Right renal cortex interstitium (tissue), 3 donors: ENCODE measurements at places on chromosomes 7 and 10. TPM values are rescaled to one million over a fixed set of nuclear protein-coding genes. Genes with fewer than 3 reads are reported as not detected.

GRCh38 chr7:16754856-16755317 is 1.3 kb downstream of the TSPAN13 start:
- DNase-seq, result no peak

DNA sequence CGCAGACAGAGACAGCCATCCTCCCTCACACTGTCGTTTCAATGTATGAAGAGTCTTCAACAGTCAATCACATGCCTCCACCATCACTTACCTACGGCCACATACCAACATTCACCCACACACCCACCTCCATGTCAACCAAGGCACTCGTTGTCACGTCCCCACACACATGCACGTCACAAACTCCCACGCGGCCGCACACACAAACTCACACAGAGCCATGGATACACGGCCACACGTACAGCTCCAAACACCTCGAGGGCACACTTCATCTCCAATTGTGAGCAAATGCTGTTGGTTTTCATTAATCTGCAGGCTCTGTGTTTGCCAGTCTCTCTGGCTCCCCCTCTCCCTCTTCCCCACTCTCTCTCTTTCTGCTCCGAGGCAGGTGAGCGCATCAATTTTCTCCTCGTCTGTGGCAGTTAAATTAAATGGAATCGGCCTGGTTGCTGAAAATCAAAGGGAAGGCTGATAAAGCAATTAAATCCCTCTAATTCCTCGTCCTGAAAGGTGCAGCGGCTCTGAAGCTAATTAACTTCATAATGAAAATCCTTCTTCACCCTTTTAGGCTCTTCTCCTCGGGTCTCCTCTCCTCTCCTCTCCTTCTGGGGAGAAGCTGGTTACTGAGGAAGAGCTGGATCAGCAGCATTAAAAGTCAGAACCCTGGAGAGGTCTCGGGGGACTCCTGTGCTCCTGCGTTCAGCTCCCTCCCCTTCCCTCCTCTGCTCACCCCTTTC is 53.8 kb upstream of the SLF2 start:
- DNase-seq, result no peak

- no peak for DNase-seq
Observed at GRCh38 chr7:20340839-20341238, 10.1 kb downstream of the ITGB8 start.

- DNase-seq, result peak; percentile 67
Observed at GRCh38 chr7:75565132-75565837, 73.2 kb downstream of the SPDYE5 start.

DNA sequence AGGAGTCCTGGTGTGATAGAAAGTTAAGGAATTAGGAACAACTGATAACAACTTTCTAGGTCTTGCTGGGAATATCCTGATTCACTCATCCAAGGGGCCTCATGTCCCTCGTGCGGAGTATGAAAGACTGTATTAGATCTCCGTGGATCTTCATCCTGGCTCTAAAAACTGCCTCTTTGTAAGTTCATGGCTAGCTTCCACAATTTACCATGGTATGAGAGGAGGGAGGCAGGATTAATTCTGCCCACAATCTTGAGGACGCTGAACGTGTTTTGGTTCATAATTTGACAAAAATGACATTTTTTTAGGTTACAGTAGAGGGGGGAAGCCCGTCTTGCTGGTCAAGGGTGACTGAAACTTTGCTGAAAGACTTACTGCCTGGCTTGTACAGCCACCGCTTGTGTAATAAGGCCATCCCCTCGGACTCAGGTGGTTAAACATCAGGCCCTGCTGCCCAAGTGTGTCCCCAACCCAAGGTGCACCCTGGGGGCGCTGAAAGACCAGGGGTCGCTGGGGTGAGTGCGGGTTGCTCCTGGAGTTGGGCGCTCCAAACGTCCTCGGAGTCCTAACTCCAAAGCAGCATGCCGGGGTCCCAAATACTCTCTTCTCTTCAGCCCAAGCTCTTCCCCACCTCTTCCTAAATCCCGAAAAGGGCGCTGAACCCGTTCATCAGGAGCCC is 733 bp downstream of the HIBADH start:
- DNase-seq, result peak; percentile 50

DNA sequence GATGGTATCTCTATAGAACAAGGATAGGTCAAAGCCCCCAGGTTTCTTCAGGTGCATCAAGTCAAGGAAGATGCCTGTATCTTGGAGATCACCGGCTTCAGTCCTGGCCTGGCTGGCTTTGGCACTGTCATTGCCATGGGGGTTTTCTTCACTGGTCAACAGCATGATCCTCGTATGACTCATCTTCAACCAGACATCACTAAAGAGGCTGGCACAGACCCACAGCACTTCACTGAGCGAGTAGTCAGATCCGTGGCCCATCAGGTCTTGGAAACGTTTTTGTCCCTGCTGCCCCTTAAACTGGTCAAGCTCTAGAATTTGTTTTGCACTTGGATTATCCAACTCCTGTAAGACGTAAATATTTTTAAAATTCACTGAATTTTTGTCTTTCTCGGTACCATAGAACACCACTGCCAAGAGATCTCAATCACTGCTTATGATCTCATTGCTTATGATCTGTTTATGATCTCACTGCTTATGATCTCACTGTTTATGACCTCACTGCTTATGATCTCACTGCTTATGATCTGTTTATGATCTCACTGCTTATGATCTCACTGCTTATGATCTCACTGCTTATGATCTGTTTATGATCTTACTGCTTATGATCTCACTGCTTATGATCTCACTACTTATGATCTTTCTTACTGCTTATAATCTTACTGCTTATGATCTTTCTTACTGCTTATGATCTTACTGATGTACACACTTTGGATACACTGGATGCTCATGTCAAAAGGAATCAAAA is 135.2 kb downstream of the CYP26A1 start:
- DNase-seq, result no peak

GRCh38 chr7:155414547-155415492 is 43.1 kb upstream of the EN2 start:
- no peak for DNase-seq

DNA sequence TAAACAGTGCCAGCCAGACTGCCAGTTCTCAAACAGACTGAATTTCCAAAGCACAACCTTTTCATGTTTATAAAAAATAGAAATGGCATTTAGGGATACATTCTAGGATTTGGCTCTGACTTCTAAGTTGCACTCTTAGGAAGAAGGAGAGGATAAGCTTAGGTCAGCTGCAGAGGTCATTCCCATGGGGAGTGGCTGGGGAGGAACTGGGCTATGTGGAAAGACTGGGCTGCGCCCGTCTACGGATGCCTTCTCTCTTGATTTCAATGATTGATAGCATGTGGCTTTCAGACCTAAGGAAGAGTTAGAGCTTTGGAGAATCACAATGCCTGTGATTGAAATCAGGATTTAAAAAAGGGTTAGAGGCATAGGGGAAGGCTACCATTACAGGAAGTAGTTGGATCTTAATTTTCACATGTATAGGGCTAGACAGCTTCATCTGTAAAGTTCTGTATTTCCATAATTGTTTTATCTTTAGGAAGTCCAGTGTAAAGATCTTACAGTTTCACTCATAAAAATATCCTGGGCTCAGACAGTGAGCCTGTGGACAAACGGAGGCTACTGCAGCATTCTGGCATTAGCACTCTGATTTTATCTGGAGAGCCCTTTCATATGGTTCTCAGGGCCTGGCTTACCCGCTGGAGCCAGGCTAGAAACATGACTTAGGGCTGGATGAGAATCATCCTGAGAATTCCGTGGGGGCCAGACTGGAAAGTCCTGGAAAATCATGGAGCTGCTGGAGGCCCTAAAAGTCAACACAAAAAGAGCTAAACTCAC is 29.5 kb downstream of the NUDT5 start:
- DNase-seq, result no peak

- DNase-seq, result no peak
Observed at GRCh38 chr10:113802997-113803396, 50.9 kb downstream of the DCLRE1A start.

GRCh38 chr10:96493254-96493653 is 20.5 kb downstream of the TLL2 start:
- DNase-seq, result no peak

GRCh38 chr10:35872671-35873070 is 230.6 kb upstream of the FZD8 start:
- no peak for DNase-seq

- no peak for DNase-seq
Observed at GRCh38 chr10:88440541-88440940, 142.6 kb downstream of the RNLS start.

DNA sequence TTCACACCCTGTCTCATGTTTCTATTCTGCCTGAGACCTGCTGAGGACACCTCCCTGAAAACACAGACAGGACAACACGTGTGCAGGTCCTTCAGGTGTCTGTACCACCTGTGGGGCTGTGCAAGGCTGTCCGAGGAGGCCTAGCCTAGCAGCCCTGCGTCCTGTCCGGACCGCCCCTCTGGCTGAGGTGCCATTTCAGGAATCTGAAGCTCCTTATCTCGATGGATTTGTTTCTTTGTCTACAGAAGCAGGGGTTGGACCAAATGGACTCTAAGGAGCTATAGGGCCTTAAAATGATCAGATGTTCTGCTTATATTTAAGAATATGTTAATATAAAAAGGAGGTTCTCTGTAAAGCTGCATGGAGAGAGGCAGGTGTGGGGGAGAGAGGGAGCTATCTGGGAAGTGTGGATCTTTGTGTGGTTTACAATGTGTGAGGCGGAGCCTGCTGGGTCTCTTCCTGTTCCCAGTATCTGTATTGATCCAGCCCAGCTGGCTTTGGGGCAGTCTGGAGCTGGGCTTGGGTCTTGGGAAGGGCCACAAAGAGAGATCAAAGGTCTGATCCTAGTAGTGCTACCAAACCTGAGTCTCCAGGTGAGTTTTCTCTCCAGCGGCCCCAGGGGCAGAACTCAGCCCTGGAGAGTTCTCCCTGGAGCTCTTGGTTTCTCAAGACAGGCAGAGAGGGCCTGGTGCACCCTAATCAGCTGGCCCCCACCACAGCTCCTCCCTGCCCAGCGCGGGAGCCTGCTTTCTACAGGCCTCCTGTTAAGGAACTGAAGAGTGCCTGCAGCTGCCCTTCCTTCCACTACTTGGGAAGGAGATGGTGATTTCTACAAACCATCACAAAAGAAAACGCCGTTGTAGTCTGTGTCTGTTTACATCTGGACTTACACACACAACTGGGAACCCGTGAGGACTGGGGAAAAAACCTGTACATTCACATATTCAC is 3.4 kb upstream of the MNX1 start:
- DNase-seq, result no peak

DNA sequence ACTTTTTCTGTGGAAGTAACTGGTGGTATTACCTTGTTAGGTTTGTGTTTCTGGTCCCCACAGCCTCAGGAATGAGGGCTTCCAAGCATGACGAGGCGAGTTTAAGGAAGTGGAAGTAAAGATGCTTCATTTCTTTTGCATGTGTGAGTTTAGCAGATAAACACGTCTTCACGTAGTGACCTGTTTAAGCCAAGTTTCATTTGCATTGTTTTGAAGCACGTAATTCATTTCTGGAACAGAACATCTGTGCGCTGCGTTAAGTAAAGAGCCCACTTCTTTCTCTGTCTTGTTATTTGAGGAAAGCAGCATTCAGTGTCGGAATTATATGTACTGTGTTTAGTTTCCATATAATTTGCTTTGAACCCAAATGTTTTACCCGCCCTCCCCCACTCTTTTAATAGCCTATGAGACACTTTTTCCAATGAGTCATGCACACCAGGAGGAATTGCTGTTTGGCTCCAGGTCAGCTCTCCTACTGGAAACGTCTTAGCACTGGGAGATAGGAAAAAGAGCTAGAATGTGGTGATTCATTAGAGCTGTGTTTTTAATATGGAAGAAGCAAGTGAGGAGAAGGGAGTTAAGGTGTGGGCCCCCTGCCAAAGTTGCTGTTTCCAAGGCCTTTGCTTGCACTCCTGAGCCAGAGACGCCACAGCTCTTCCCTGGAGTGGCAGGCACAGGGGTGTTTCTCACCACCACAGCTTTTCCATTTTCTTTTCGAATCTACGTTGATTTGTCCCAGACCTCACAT is 36.7 kb downstream of the BTBD16 start:
- no peak for DNase-seq

GRCh38 chr10:84302223-84302622 is 26.2 kb upstream of the CCSER2 start:
- no peak for DNase-seq

GRCh38 chr10:62818426-62819011 is 2.4 kb upstream of the EGR2 start:
- no peak for DNase-seq

DNA sequence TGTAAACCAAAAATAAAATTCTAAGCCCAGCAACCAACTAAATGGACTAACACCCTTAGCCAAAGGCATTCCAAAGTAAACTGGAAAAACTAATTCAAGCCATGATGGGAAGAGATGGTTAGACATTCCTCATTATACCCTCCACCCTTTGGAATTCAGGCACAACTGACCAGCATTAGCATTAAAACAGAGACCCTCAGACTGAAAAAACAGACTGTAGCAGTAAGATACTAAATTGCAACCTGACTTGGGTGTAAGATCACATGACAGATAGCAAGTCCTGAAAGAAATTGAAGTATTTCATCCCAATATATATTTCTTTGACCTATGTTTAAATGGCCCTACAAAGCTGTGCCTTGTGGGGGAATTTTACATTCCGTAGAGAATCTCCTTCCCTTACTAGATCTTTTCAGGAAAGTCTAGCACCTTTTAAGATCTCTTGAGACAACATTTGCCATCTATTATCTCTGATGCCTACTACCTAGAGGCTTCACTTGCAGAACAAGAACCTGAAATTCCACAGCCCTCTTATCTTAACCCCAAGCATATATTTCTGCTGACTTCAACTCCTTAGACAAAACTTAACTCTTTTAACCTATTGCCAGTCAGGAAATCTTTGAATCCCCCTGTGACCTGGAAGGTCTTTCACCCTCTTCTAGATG is 750.2 kb upstream of the IGFBP3 start:
- DNase-seq, result no peak

DNA sequence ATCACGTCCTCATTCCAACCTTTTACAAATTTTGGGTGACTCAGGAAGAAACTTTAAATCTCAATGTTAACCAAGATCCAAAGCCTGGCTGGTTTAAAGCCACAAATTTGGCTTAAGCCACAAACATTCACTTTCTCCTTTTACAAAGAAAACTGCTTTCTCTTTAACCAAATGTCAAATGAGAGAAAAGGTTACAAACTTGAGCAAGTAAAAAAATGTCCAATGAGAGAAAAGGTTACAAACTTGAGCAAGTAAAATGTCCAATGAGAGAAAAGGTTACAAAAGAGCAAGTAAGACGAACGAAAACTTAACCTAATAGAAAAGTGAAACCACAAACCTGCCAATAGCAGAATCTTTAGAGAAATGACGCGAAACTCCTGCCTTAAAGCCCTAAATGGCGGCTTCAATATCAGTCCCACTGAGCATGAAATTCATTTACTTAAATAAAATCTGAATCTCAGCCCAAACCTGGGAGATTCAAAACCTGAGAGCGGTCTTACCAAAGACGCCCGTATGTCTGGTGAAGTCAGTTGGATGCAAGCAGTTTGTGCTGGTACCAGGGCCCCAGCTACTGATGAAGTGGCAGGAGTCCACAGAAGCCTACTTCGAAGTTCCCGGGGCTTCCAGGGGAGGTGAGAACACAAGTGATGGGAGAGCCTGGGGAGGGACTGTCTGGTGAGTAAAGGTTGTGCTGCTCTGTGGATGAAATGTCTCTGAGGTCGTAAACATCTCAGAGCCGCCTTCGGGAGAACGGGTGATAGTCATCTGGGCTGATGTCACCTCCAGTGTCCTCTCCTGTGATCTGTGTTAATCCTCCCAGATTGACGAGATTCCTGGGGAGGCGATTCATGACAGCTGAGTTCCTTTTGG is 74.6 kb downstream of the PAXIP1 start:
- DNase-seq, result peak; percentile 96

Gene FZD1
- 56.4 TPM for polyA plus RNA-seq

Gene KIAA1549
- polyA plus RNA-seq, result 12.4 TPM

Gene PRSS1
- 0.12 TPM for polyA plus RNA-seq

Gene PCDH15
- polyA plus RNA-seq, result 5.1 TPM

Gene PAPOLB
- polyA plus RNA-seq, result 0.06 TPM

Gene NAT16
- not detected for polyA plus RNA-seq

Gene RTKN2
- 10.2 TPM for polyA plus RNA-seq

Gene OPN4
- polyA plus RNA-seq, result not detected

Gene SVOPL
- polyA plus RNA-seq, result 2.3 TPM
